ENCODE measurements at places on chromosomes 11 and 22.

- no peak for DNase-seq
These were observed 64.7 kb upstream of the AMPD3 start for GRCh38 chr11:10390375-10390774.

DNA sequence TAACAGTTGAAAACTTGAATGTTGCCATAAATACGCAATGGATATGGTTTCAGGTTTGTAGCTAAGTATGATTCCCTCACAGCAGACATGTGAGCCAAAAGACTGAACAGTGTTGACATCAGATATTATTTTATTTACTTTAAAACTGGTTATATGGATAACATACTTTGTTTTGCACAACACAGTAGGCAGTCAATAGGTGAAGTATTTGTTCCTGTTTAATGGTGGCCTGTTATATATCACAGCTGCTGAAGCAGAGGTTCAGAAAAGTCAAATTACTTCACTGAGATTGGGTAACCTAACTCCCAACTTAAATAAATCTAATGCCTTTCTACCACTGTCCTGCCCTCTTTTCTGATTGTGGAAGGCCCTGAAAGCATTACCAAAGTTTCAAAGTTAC, 44.6 kb downstream of the YAP1 start:
- DNase-seq, result no peak

GRCh38 chr11:17703951-17704350, 15.4 kb upstream of the MYOD1 start:
- DNase-seq, result no peak

- peak; percentile 55 for DNase-seq
These were observed at the start of gene KCNE3 for GRCh38 chr11:74466916-74467885. Gene KCNE3, minus strand, starts transcription at chr11:74467549. Its CDS starts 9,986 bp downstream, at chr11:74457563.

DNA sequence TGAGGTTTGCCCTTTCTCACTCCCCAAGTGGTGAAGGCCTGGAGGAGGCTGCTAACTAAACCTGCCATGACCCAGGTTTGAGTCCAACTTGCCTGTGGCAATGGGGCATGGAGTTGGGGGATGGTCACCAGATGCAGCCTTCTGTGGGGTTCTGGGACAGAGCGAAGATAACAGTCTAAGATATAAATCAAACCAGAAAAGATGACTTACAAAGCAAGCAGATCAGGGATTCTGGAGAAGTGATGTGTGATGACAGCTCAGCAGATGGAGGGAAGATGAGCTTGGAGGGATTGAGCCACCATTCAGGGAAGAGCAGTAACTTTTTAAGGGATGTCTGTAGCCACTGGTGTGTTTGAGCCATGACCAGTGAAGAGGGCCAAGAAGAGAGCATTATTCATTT, 63.6 kb downstream of the MTNR1B start:
- DNase-seq, result no peak

- DNase-seq, result no peak
These were observed 10.5 kb upstream of the DEPDC7 start for GRCh38 chr11:33005175-33005574.

- DNase-seq, result no peak
These were observed 3.2 kb upstream of the SYT13 start for GRCh38 chr11:45289369-45289768.

DNA sequence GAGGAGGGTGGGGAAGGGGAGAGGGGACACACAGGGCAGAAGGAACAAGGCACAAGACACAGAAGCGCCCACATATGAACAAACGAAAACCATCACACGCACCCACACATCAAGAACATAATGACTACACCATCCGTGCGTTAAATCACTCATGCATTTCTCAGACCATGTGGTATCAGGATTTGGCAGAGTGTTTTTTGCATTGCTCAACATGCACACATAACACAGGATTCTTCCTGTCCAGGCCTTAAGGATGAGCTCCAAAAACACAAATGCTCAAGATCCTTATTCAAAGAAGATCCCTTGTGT, 309.5 kb downstream of the CADM1 start:
- DNase-seq, result peak; percentile 92

DNA sequence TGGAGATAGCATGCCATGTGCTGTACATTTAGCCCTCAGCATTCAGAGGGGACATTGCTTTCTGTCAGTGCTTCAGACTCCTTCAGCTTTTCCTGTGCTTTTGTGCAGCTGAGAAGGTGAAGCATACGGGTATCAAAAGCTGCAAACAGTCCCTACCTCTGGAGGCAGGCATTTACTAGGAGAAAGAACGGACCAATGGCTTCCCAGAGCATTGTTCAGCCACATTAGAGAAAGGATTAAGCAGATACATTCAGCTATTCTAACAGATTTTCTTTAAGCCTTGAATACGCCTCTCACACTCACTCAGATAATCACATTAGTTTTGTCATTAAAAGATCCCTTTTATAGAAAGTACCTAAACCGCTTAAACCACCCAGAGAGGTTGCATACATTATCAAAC, 80.7 kb upstream of the FAM181B start:
- DNase-seq, result no peak

GRCh38 chr11:68582416-68583040, 101.8 kb upstream of the GAL start:
- no peak for DNase-seq

DNA sequence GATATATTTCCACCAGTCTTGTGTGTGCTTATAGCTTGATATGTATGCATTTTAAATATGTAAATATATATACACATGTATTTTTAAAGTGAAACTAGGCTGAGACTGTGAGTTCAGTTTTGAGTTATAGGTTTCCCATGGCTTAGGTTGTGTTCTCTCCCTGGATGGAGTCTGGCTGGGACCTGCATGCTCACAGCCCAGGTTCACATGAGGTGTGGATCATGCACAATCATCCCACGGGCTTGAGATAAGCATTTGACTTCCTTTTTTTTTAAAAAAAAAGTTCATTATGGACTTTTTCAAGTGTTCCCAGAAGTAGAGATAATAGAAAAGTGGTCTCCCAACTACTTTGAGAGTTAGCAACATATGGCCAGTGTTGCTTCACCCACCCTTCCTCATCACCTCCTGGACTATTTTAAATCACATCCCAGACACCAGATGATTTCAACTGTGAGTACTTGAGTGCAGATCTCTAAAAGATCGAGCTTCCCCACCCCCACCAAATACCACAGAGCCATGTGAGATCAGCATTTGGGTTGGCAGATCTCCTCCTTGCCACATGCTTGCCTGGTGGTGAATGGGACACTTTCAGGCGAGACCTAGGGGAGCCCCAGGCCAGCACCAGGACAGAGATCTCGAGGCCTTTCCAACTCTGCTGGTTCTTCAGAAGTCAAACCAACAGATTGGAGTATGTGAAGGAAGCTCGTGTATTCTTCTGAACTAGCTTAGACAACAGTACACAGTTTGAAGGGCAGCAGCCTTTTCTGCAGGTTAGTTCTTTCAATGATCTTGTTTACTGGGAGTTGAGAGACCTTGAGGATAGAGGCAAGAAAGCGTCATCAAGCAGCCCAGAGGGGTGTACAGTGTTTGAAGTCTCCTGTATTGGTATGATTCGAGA, 15.9 kb downstream of the MED15 start:
- DNase-seq, result no peak

DNA sequence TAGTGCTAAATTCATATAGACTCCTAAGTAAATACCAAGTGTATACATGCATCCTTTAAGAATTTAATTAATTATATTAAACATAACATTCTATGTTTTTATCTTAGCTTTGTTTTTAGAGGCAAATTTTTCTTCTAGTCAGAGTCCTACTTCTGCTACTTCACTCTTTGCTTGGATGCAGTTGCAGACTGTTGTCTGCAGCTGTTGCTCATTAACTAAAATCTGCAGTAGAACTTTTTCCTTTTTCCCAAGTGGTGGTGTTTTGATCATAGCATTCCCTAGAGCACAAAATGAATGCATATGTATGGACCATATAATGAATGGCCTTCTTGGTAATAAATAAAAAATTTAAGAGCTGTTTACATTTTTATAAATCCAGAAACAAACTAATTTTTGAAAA, 198.3 kb downstream of the CASP12 start:
- DNase-seq, result no peak

GRCh38 chr22:23419171-23419570, 160.9 kb downstream of the IGLL1 start:
- no peak for DNase-seq

DNA sequence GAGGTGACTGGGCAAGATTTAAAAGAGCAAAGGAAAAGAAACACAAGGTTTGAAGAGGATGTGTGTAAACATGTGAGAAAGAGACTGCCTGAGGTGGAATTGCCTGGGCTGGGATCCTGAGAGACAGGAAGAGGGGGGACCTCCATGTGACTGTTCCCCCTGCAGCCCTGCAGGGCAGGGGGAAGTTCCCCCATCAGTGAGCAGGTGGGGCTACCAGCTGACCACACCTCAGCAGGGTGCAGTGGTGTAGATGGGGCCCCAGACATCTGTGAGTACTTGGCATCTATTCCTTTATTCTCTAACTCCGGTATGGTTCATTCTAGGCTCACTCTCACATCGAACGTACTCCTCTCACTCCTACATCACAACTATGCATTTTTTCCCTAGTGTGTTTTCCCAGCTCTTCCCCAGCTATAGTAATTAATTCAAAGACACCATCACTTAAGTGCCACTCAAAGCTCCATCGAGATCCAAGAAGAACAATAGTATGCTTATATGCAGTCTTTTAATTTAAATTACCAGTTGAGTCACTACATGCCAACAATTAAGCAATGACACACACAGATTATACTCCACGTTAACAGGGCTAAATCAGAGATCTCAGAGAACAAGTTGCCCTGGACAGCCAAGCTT, 42.7 kb downstream of the LGR4 start:
- no peak for DNase-seq

GRCh38 chr22:47205081-47205491, 442.6 kb downstream of the TBC1D22A start:
- DNase-seq, result no peak

DNA sequence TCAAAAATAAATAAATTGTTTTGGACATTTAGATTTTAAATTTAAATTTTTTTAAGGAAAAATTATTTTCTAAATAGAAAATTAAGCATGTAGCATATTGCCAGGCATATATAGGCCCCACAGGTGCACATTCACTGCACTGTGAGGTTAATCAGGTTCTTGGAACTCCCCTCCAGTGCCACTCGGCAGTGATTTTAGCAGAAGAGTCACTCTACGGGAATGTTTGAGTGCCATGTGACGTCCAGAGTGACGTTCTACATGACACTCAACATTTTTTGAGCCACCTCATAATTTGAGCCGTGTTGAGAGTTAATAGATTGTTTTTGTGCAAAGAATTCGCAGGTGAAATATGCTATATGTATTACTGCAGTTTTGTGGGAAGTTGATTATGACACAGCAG, 77.4 kb downstream of the SWAP70 start:
- peak; percentile 57 for DNase-seq

GRCh38 chr11:121132211-121132976, 31.4 kb downstream of the TECTA start:
- no peak for DNase-seq

GRCh38 chr11:129694966-129695365, 120.7 kb upstream of the TMEM45B start:
- no peak for DNase-seq

DNA sequence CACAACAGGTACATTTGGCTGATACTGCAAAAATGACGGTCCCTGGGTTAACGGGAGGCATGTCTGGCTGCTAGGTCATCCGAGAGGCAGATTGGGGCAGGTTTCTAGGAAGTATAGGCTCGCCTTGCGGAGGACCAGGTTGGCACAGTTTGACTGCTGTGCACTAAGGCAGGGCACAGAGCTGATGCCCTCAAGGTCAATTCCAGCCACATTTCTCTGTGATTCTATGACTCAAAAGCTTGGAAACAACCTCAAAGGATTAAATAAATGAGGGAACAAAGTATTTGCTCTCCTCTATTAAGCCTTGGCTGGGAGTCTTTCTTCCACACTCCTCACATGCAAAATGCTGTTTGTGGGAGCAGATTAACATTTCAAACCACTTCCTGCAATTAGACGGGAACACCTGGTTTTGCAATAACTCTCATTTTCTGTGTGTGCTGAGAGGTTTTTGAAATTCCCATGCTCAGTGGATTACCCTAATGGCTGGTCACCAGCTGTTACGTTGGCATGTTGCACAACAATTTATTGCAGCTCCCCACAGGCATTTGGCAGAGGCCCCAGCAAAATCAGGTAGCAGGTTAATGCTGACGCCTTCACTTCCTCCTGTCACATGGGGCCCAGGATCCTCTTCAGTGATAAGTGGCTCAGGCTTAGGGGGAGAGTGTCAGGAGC, 61.0 kb upstream of the PLET1 start:
- peak; percentile 26 for DNase-seq

GRCh38 chr11:67119585-67120391, 725 bp downstream of the KDM2A start:
- peak; percentile 30 for DNase-seq

GRCh38 chr11:25927411-25927953, 404.4 kb upstream of the ANO3 start:
- DNase-seq, result no peak

DNA sequence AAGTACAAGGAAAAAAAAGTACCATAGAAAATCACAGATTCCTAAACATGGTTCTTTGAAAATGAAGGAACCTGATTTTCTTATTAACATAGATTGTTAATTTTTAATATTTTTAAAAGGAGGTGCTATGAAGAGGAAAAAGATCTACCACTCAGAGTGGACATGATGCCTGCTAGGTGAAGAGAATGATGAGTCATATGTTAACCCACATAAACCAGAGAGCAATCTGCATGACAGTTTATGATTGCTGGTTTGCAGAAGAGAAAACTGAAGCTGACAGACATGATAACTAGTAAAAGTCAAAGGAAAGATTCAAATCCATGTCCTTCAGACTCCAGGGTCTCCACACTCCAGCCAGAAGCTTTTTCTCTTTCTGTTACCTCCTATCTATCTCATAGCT, 1231.7 kb downstream of the LRRC4C start:
- DNase-seq, result no peak

- no peak for DNase-seq
These were observed 338.6 kb downstream of the TTC28 start for GRCh38 chr22:28341001-28341400.

- peak; percentile 81 for DNase-seq
These were observed 346 bp downstream of the FJX1 start for GRCh38 chr11:35618497-35619115.

GRCh38 chr11:71425860-71426259, 22.3 kb downstream of the DHCR7 start:
- DNase-seq, result no peak

- no peak for DNase-seq
These were observed 131.2 kb upstream of the PARVA start for GRCh38 chr11:12246147-12246546.

DNA sequence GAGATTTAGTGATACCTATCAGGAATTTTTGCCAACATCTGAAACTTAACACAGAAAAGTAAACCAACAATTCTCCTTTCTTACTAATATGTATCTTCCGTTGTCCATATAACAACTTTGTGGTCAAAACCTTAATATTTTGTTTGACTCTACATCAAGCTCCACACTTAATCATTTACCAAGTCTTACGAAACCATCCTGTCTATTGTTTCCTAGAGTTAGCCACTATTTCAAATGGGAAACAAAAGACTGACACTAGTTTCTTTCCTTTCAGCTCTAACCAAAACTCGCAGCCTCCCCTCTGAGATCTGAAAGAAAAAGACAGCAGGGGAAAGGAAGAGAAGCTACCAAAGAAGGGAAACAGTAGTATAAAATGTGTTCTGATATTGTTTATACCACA, 26.5 kb upstream of the PRDM10 start:
- no peak for DNase-seq
